ENCODE measurements at places on chromosomes 7 and 10. TPM values are rescaled to one million over a fixed set of nuclear protein-coding genes. Genes with fewer than 3 reads are reported as not detected.

- DNase-seq, result no peak
Measured at GRCh38 chr10:100586959-100587358, 51.2 kb downstream of the HIF1AN start.

GRCh38 chr7:45987521-45988290 is 66.6 kb upstream of the IGFBP3 start:
- DNase-seq, result no peak

DNA sequence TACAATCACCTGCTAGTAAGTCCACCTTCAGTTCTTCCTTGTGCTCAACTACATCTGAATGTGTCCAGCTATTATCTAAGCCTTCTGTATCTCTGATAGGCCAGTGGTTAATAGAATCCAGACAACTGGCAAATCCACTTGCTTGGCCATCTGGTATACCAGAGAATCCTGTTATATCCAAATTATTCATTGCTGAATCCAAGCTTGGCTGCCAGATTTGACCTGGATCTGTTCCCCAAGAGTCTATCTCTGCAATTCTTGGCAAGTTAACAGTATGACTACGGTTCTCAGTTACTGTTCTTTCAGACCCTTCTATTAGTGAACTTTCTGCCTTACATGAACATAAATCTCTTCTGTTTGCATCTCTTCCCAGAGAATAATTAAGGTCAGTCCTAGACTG is 154.6 kb upstream of the TARP start:
- no peak for DNase-seq

DNA sequence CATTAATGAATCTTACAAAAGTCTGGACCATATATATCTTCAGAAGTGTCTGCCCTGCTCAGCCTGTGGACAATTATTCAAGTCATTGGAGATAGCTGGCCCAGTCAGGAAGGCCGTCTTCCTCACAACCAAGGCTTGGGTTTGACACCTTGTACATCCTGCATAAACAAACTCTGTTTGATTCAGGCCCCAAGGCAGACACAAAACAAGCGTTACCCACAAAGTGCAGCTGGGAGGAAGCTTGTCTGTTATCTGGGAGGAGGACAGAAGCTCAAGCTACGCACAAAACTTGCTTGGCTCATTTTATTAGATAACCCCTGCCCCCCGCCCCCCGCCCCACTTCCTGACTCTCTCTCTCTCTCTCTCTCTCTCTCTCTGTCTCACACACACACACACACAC is 166.9 kb upstream of the WDR11 start:
- peak; percentile 55 for DNase-seq

- no peak for DNase-seq
Measured at GRCh38 chr10:515674-516073, 173.8 kb downstream of the DIP2C start.

GRCh38 chr10:65894379-65894778 is 1031.5 kb upstream of the LRRTM3 start:
- no peak for DNase-seq

- no peak for DNase-seq
Measured at GRCh38 chr7:84729284-84729683, 457.6 kb downstream of the SEMA3D start.

- DNase-seq, result no peak
Measured at GRCh38 chr7:34260279-34260678, 354.9 kb downstream of the BMPER start.

DNA sequence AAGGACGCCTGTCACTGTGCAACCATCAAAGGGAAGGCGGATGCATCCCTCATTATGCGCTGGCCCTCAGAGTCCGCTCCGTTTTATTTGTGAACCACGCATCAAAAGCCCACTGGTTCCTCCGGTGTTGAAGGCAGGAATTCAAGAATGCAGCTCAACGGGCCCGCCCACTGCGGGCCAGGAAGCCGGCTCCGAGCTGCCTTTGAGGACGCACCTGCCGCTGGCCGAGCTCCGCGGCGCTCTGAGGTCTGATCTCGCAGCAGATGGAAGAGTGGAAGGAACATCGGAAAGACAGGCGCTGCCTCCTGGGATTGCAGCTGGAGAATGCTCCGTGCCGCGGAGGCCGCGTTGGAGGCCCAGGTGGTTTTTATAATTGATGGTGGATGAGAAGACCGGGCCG is 56.9 kb upstream of the ADGRA1 start:
- DNase-seq, result no peak

DNA sequence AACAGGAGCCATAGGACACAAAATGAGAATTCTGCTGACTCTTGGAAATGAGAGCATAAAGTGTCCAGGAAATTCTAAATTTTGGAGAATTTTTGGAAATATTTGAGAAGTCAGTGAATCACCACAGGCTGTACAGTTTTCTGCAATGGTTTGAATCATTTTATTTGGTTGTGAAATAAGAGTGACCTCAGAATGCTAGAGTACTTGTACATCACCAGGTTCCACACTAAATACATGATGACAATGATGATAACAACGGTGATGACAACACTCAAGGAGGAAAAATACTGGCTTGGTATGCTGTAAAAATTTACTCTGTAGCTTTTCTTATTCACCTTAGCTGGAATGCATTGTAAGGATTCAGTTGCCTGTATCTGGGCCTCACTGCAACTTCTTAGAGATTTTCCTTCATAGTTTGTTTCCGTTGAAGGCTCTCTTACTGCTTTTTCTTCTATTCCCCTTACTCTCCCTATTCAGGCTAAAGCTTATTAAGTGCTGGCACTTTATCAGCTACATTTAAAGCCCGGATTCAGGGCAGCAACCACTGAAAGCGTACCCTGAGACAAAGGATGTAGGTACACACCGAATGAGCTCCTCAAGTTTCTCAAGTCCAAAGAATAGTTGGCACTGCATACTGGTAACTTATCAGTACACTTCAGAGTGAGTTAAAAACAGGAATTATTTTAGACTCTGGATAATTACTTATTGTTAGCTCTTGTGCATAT is 30.2 kb upstream of the NME8 start:
- DNase-seq, result no peak

GRCh38 chr7:49780953-49781352 is 7.5 kb downstream of the VWC2 start:
- no peak for DNase-seq

DNA sequence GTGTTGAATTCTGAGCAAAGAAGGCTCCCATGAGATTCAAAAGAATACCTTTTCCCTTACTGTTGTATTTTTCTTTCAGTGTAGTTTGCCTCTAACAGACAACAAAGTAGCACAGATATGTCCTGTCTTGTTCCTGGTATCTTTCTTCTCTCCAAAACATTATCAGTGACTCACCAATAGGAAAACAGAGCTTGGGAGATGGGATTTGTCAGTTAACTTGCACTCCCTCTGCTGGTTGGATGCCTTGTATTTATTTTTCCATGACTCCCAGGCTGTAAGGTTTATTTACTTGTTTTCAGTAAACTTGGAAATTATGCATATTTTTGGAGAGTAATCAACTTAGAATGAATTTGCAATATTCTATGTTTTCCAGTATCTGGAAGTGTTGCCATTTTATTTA is 129.7 kb downstream of the SAMD9 start:
- no peak for DNase-seq

DNA sequence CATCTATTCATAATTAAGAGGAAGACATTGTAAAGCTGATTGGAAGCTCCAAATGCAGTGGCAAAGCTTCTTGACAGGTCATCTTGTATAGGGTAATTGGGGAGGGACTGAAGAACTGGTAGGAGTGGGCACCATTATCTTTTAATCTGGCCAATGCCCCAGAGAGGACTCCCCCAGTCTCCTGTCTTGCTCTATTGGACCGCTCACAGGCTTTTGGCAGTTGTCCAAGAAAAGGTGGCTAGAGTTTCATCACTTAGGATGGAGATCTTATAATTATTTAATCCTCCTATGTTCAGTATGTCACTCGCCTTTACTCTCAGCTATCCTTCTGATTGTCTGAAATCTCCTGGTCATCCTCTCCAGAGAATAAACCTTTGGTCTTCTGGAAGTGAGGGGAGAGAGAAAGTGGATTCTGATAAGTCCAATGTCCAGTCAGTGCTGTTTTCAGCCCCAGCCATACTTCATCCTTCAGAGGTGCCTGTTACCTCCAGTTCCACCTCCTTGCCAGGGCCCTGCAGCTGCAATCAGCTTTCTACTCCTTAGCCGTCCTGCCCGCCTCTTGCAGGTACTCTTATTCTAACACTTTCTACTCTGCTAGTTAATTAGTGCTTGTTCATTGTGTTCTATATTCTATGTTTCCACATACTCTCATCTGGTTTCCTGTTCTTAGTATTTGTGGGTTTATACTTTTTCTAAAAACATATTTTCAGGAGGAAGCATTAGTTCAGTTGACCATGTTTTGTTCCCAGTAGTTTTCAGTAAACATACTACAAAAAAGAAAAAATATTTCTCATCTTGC is 241.6 kb downstream of the NSUN6 start:
- no peak for DNase-seq

DNA sequence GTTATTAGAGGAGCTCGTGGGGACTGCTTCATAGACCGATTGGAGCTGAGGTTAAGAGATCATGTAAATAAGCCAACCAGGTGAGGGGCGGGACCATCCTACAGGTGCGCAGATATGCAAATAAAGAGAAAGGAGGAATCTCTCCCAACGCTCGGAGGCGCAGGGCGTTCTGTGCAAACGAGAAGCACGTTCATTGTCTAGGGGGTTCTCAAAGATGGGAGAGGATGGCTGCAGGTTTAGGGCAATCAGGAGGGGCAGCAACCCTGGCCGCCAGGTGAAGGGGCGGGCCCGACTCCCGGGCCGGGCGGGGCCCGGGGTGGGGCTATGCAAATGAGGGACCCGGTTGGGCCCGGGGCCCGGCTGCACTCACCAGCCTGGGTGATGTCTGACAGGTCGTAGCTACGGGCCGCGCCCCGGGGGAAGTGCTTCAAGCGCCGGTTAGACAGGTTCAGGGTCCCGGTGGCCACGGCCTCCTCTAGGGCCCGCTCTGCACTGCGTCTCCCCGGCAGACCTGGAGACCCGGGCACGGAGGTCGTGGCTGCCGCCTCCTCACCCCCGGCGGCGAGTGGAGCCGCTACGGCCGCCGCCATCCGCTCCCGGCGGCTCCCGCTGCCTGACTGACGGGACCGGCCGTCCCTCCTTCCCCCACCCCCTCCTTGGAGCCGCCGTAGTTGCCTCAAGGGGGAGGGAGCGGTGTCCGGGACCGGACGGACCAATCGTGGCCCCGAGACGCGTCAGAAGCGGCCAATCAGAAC is at the start of gene LRCH4:
TSS of gene LRCH4 (minus strand) at position 619 of the 755 bp plus-strand sequence. CDS start at position 590, 29 bp downstream.
- DNase-seq, result peak; percentile 66

DNA sequence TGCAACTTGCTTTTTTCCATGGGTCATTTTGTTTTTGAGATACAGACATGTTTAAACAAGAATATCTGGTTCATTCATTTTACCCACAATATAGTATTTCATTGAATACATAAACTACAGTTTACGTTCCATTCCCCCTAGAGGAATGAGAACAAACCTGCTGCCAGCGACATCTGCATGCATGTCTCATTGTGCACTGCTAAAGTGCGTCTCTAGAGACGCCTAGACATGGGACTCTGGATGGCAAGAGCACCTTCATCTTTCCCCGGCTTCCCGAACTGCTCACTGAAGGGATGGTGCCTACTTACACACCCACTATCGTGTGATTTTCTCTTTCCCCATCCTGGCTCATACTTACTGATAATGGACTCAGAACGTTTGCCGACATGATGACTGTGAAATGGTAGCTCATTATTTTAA is 1.2 kb upstream of the ZNF777 start:
- no peak for DNase-seq

- DNase-seq, result no peak
Measured at GRCh38 chr10:103663802-103664201, 170.3 kb downstream of the NEURL1 start.

DNA sequence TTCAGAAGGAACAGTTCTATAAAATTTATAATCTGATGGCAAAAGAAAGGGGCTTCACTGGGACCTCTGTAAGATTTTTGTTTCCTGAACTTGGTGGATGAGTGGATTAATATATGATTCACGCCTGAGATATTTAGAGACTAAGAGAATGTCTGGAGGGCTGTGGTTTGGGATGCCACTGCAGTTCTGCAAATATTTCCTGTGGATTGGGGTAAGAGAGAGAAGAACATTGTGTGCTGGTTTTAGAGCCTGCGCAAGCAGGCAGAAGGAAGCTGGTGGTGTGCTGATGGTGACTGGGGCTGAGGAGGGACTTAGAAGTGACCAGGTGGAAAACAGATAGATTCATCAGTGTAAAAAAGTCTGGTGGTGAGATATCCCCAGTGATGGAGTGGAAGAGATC is 87.0 kb downstream of the SUGCT start:
- DNase-seq, result no peak

- no peak for DNase-seq
Measured at GRCh38 chr7:22109761-22110160, 164.1 kb upstream of the CDCA7L start.

- no peak for DNase-seq
Measured at GRCh38 chr7:69849268-69849667, 251.0 kb downstream of the AUTS2 start.

GRCh38 chr7:15400440-15400839 is 161.4 kb downstream of the AGMO start:
- no peak for DNase-seq

DNA sequence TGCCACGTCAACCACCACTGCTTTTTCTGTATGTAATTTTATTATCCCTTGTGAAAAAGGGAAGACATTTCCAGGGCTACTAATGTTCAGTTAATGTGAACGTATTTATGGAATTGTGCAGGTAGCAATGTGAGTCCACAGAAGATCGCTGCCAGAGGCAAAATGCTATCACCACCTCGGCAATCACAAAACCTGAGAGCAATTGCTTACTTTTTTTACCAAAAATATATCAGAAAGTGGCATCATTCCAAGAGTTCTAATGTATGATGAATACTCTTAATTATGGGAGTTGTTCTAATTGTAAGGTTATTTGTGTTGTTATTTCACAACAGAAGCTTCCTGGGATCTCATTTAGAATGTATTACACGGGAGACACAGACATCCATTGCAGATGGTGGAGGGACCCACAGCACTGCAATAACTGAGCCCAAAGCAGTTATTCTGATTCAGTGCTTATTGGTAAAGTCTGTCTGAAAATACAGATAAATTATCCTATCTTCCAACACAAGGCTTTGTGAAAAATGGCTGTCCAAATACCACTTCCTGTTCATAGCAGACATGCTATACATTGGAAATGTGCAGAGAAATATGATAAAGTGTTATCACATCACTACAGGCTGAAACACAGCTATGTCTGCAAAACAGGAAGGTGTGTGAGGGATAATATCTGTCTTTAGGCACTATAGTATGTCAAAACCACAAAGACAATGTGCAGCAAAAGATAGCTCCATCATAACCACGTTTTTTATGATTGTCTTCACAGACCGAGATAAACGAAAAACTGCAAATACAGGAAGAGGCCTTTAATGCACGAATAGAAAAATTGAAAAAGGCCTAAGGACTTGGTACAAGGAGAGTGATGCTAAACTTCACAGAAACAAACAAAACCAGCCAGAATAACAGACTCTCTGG is 102.7 kb downstream of the CABCOCO1 start:
- DNase-seq, result peak; percentile 33

The NUDT13 gene
- 0.35 TPM for total RNA-seq

The UPP1 gene
- 113 TPM for total RNA-seq

The GRM3 gene
- total RNA-seq, result not detected

The NKX6-2 gene
- not detected for total RNA-seq

The ELMO1 gene
- 147 TPM for total RNA-seq

The DGKI gene
- not detected for total RNA-seq

The DENND2A gene
- not detected for total RNA-seq

The RPEL1 gene
- total RNA-seq, result not detected

The GNAT3 gene
- not detected for total RNA-seq

The POLR1F gene
- 38.5 TPM for total RNA-seq

The ITPRID1 gene
- total RNA-seq, result not detected
